ENCODE measurements at places on chromosomes 4 and X.
A peak's percentile ranks its signal among the peaks of the same experiment; 100 is the strongest.

DNA sequence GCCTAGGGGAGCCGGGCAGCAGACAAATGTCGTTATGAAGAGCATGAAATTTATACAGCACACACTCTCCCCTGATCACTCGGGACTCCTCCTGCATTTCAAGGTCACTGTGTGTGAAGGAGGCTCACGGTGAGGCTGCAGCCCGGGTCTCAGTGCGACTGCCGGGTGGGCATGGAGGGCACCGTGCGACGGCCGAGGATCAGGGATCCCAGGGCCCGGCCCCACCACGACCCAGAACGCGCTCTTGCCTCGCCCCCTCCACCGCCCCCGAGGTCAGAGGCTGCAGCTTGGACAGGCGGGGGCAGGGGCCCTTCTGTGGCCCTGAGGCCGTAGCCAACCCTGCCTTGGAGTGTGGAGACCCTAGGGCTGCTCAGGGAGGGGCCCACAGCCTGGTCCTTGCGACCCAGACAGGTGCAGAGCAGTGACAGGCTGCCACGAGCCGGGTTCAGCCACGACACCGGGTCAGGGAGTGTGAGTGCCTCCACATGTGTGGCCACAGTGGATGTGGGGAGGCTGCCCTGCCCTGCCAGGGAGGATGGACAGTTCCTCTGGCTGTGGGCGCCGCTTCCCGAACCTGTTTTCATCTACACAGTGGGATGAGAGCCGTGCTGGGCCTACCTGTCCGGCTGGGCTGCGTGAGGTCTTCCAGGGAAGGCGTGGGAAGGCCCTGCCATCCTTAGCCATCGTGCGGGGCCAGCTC lies 89.3 kb upstream of the NKX1-1 start:
- DNase-seq, result no peak

- no peak for DNase-seq
Observed at GRCh38 chrX:64186974-64187761, 18.3 kb downstream of the AMER1 start.

DNA sequence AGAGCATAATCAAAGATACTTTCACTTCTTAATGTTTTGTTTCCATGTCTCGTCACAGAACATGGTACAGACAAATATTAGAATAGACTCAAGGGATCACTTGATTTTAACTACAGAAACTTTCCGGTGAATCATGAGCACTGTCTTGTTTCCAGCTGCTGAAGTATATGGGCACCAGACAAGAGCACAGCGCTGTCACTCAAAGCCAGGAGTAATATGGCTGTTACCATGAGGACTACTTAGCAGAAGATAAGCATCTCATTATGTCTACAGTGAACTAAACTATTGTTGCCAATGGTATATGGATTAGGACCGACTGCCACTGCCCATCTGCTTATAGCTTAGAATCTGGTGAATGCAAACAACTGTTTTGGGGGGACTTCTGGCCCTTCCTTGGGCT lies 34.3 kb downstream of the MECP2 start:
- no peak for DNase-seq

- DNase-seq, result no peak
Observed at GRCh38 chr4:13766761-13767540, 139.4 kb upstream of the BOD1L1 start.

- peak; percentile 70 for DNase-seq
Observed at GRCh38 chrX:40539214-40540142, 41.3 kb upstream of the ATP6AP2 start.

DNA sequence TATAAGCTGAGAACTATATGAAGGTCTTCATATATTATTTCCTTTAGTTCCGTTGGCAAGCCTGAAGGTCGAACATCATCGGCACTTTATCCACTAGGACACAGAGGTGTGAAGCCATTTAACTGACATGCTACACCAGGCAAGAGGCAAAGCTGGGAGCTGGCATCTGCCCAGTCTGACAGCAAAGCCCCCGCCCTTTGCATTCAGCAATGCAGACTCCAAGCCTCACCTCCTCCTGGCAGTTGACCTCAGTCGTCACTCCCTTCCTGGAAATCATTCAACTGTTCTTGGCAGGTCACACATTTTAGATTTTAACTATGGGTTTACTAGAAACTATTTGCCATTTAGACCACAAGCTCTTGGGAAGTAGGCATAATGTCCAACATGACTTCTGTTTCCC lies 135.8 kb upstream of the FRG1 start:
- DNase-seq, result no peak

- no peak for DNase-seq
Observed at GRCh38 chr4:23153076-23153475, 460.3 kb downstream of the GBA3 start.

All from Kasumi-1 (cell line).